NCI-H2107 (cell line): ENCODE measurements at places on chromosomes 12 and 14.

- no peak for DNase-seq
Observed at GRCh38 chr12:114903083-114903691, 219.2 kb upstream of the TBX3 start.

GRCh38 chr14:56172571-56172971, 54.4 kb downstream of the PELI2 start:
- DNase-seq = no peak

DNA sequence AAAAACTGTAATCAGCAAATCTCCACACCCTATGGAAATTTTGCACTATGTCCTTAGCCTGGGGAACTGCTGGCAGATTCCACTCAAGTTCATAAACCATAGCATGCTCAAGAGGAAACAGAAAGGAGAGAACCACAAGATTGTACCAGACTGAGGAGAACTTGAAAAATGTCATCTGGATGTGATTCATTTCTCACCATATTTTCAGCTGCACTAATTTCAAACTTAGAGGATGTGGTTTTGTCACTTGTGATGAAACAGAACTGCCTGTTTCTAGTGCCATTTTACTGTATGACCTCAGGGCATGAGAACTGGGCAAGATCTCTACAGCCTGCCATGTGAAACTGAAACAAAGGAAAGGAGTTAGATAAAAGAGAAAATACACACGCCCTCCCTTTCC, 1493.1 kb upstream of the FLRT2 start:
- DNase-seq = no peak

DNA sequence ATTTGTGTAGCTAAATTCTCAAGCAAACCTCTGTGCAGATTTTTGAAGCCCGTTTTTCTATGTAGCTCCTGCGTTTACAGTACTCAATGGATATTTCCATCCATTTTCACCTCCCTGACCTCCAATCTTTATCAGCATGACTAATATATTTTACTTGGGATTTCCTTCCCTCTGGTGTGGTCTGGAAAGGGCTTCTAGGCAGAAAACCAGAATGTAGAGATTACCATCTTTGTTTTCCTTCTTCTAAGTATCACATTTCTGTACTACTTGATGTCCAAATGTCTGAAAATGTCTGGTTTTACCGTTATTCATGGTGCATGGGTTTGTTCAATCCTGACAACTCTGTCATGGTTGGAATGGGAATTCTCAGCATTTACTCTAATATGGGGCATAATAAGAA, 907.6 kb upstream of the FLRT2 start:
- no peak for DNase-seq

DNA sequence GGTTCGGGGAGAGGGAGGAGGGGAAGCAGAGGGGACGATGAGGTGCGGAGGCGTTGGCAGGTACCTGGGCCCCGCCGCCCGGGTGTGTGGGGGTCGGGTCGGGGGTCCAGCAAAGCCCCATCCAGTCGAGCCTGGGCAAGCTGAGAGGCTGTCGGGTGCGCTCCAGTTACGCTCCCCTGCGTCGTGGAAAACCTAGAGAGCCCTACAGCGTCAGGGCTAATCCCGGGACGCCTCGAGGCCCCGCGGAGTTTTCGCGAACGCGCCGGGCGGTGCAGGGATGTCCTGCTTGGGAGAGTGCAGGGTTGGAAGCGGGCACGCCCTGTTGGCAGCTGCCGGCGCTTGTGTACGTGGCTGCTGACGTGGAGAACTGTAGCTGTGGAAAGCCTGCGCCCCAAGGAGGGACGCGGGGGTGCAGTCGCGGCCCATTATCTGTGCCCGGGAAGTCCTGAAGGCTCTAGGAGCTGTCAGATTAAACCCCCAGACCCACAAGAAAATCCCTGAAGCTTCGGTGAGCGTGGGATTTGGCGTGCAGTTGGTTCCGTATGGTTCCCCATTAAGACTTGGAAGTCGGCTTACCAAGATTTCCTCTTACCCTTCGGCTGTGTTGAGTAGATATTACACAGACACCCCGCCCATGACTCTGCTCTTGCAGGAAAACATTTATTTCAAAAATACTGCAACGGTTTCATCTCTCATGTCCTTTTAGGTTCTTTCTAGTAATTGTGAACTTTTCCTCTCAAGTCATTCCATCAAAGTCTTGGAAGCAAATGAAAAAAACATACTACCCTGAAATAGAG, 11.3 kb upstream of the SLC38A2 start:
- DNase-seq = peak; percentile 43

GRCh38 chr12:15851919-15852318, 30.3 kb upstream of the STRAP start:
- DNase-seq = no peak

- DNase-seq = peak; percentile 61
Observed at GRCh38 chr12:122862872-122863701, 27.8 kb downstream of the HIP1R start.

- no peak for DNase-seq
Observed at GRCh38 chr12:40192704-40193255, 32.0 kb upstream of the LRRK2 start.

DNA sequence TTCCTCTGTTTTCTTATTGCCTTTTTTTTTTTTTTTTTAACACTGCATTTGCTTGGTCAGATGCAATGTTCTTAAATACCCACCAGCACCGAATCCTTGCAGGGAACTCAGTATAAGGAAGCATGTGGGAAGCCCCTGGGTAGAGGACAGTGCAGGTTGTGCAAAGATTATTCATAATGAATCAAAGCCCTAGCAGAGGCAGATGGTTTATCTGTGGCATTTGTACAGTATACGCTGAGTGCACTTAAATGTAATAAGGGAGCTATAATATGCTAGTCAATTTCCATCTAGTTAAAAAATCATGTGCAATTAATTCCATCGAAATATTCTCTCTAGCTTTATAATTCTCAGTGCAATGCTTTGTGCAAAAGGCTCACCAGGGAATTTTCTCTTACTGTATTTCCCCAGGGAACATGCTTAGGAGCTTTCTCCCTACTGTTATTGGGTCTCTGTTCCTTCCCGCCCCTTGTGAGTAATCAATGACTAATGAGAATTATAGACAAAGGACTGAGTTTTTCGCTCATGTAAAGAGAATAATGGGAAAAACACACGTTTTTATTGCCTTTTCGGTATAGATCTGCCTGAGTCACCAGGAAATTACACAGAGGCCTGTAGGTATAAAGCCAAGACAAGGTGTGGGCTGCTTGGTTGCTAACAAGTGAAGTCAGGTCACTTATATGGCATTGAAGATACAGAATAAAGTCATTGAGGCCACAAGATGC, 1214.3 kb upstream of the TMEM132C start:
- DNase-seq = no peak

DNA sequence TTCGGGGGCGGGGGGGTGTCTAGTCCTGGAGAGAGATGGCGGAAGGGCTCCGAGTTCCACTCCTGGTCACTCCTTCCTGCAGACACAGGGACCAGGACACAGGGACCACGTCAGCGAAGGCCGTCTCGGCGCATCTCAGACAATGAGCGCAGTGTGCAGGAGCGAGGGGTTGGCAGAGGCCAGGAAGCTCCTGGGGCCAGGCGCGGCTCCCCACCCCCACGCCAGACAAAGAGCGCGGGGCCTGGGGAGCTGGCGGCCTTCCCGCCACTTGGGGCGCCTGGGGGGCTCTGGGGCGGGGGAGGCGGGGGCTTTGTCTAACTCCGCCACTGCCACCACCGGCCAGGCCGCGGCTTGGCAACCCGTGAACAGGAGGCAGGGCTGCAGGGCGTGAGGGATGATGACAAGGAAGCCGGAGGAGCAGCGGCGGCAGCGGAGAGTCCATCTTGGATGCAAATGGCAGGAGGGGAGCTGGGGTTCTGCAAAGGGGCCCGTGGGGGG, 2.2 kb downstream of the CDK2AP1 start:
- DNase-seq = peak; percentile 84

GRCh38 chr12:30448038-30448437, 247.6 kb downstream of the IPO8 start:
- no peak for DNase-seq

GRCh38 chr14:87705439-87705896, 287.5 kb downstream of the GALC start:
- no peak for DNase-seq

DNA sequence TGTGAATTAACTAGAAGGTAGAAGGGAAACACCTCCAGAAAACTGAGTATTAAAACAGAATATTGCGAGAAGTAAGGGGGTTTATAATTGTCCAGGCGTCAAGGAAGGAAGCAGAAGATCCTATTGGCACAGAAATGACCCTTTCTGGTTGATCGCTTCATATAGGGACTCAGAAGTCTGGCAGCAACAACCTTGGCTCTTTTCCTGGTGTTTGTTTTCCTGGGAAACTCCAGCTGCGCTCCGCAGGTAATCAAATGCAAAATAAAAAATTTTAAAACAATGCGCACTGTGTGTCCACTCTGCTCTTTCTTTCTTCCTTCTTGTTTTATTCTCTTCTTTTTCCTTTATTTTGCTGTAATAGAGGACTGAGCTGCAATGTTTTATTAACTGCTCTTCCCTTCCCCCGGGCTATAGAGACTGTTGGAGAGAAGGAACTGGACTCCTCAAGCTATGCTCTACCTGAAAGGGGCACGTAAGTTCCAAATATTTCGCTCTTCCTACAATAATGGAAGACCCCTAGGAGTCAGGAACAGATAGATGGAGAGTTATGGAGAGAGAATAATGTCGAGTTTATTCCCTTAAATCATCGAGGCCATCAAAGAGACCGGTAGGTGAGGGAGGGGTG, 737 bp downstream of the SPX start:
- DNase-seq = no peak

- DNase-seq = no peak
Observed at GRCh38 chr14:99792551-99793212, 531 bp upstream of the EML1 start.

DNA sequence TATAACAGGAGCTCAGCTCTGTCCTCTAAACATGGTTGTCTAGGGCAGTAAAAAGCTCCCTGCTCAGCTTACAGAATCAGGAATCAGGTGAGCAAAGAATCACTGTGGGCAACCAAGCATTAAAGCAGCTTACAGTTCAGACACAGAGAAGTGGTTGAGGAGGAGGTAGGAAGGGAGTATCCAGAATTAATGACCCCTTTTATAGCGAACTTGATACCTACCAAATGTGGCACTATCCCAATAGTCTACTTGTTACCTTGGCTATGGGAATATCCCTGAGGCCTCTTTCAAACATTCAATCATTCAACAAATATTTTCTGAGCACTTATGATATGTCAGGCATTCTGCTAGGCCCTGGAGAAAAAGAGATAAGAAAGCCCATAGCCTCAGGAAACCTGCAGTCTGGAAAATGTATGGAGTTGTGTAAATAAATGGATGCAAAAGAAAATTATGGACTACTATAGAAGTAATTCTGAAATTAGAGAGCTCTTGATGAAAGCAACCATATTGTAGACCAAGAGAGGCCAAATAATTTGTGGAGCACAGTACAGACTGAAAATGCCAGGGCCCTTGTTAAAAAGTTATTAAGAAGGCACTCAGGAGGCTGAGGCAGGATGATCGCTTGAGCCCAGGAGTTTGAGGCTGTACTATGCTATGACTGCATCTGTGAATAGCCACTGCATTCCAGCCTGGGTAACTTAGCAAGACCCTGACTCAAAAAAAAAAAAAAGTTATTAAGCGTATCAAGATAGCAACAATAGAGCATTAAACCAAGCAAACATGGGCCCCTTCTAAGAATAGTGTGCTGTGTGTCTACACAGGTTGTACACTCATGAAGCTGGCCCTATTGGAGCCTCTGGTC, 134.0 kb upstream of the CPSF6 start:
- DNase-seq = peak; percentile 46

GRCh38 chr12:48034835-48035805, 30.8 kb upstream of the COL2A1 start:
- no peak for DNase-seq

GRCh38 chr12:43111608-43112007, 440.4 kb downstream of the ADAMTS20 start:
- DNase-seq = no peak

DNA sequence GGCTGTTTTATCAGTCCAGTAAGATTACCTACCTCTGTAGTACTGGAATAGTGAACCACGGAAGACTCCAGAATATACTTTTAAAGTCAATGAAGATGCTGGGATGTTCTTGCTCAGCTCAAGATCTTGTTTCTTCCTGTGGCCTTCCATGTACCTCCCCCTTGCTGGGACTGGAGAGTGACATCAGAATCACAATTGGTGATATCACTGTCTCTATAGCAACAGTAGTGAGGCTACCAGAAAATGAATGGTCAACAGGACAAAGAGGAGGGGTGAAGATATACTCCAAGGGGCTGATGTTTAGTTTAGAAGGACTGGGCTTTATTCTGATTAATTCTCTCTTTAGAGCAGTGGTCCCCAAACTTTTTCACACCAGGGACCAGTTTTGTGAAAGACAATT, 3.8 kb downstream of the AKAP3 start:
- DNase-seq = no peak

GRCh38 chr14:78425330-78425729, 255.2 kb downstream of the NRXN3 start:
- DNase-seq = no peak

DNA sequence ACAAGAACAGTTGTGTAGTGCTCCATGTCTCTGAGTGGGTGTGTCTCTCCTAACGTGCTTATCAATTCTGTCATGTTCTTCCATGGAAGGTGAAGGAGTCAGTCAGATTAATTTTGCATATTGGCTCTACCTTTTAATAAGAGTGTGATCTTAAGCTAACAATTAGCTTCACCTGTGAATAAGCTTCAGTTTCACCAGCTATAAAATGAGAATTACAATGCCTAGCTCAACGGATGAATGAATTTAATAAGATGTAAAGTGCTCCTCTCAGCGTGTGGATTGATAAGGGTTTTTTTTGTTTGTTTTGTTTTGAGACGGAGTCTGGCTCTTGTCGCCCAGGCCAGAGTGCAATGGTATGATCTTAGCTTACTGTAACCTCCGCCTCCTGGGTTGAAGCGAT, 32.7 kb downstream of the CCDC175 start:
- DNase-seq = peak; percentile 61

GRCh38 chr12:80946591-80946990, 8.9 kb upstream of the LIN7A start:
- no peak for DNase-seq

- no peak for DNase-seq
Observed at GRCh38 chr12:51108136-51108535, 24.7 kb upstream of the CSRNP2 start.

DNA sequence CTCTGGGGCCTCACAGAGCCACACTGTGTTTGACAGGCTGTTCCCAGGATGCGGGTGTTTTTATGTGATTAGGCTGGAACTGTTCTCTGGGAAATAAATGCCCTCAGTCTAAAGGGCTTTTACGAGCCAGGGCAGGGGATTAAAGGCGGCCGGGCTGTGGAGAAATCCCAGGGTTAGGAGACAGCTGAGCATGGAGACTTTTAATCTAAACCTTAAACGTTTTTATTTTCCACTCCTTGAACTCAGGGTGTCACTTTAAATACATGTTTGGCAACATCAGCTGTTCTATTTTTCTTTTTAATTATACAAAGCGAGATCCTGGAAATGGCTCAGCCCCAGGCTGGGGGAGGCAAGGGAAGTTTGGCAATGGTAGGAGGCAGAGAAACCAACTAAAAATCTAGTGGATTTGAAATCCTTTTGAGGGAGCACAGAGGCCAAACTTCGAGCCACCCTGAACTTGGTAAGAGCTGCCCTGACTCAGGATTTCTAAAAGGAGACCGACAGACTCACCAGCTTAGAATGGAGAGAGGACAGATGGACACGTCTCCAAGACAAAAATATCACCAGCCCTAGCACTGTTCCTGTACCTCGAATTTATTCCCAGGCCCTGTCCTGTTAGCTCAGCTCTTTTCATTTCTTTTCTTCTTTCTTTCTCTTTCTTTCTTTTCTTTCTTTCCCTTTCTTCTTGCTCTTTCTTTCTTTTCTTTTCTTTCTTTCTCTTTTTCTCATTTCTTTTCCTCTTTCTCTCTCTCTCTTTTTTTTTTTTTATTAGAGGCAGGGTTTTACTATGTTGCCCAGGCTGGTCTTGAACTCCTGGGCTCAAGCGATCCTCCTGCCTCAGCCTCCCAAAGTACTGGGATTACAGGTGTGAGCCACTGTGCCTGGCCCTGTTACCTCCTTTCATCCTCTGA, 15.8 kb upstream of the ORAI1 start:
- no peak for DNase-seq
